ENCODE measurements at places on chromosomes 1 and 21.

DNA sequence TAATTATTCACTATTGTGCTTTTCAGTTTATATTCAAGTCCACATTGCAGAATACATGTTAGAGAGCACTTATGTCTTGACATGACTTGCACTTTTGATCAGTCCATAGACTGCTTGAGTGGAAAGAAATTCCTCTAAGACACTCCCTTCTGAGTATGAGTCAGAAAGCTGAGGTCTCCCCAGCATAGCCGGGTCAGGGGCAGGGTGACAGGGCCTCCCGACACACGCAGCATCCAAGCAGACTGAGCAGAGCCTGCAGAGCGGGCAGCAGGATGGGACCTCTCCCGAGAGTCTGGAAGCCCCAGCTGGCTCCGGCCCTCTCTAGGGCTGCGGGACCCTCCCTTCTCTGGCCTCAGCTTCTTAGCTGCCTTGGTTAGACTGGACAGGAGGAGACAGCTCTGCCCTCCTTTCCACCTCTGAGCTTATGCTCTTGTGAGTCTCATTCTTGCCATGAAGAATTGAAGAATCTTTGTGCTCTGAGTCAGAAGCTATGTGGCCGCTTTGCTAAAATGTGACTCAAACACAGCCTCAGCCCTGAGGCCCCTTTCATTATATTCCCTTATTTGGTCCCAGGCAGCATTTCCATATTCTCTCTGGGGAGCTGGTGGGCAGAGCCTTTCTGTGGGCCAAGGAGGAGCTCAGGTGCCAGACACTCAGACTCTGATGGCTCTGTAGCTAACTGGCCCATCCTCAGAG is 11.2 kb upstream of the CAPN2 start:
- DNase-seq = peak; percentile 61

DNA sequence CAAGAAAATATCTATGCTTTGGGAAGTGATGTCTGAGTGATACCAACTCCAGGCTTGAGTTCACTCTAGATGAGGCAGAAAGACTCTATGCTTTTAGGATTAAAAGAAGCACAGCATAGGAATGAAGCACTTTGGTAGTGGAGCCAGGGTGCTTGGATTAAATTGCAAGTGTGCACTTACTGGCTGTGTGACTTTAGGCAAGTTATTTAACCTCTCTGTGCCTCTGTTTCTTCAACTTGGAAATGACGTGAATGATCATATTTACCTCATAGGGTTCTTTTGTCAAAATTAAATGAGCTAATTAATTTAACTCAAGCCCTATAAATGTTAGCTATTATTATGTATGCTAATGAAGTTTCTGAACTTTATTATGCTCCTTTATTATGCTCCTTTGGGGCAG is 446.1 kb downstream of the TTLL7 start:
- DNase-seq = no peak

GRCh38 chr1:63638471-63638870 is 45.3 kb downstream of the PGM1 start:
- DNase-seq = no peak

- DNase-seq = no peak
Measured at GRCh38 chr1:46490406-46490655, 695 bp downstream of the DMBX1 start.

DNA sequence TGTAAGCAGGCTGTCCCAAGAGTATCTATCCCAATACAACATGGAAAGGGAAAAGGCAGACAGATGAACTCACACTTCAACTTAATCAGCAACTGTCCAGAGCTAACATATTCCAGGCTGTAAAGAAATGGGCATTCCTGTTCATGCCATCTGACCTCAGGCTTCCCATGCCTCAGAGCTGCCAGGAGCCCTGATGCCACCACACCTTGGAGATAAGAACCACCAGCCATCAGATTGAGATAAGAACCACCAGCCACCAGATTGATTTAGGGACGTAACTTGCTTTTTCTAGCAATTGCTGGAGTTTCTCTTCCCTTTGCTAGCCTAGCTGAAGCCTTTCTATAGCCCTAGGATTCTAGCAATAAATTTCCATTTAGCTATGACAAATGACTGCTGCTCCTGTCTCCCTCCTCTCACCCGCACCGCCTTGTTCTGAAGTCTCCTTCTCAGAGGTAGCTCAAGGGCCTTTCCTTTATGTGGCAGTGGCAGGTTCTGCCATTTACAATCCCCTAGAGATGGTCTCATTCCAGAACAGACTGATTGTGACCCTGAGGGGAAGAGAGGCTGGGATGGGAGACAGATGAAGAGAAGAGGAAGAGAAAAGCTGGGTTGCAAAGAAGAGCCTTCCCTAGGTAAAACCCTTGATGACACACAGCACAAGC is 88.0 kb upstream of the CTTNBP2NL start:
- DNase-seq = no peak

GRCh38 chr1:234373959-234374254 is 651 bp downstream of the COA6 start:
- no peak for DNase-seq

DNA sequence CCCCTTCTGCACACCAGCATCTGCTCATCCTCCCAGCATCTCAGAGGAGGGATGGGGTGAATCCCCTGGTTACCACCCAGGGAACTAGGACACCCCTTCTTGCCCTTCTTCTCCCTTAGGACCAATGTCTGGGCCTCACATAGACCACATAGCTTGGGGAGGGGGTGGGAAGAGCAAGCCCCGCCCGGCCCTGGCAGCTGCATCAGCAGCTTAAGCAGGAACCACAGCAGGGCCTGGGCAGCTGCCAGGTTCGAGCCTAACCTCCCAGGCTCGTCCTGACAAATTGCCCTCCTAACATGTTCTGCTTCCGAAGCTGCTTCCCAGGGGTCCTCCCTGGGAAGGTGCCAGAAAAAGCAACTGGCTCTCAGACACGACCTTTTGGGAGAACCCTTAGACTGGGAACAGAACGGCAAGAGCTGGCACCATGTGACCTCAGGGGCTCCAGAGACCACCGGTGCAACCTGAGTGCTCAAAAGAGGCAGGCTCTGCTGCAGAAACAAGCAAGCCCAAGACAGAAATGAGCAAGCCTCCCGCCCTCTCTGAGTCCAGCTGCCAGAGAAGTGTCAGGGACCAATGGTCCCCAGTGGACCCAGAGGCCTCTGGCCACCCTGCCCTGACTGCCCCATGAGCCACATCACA is 18.4 kb upstream of the CLSTN1 start:
- DNase-seq = no peak

DNA sequence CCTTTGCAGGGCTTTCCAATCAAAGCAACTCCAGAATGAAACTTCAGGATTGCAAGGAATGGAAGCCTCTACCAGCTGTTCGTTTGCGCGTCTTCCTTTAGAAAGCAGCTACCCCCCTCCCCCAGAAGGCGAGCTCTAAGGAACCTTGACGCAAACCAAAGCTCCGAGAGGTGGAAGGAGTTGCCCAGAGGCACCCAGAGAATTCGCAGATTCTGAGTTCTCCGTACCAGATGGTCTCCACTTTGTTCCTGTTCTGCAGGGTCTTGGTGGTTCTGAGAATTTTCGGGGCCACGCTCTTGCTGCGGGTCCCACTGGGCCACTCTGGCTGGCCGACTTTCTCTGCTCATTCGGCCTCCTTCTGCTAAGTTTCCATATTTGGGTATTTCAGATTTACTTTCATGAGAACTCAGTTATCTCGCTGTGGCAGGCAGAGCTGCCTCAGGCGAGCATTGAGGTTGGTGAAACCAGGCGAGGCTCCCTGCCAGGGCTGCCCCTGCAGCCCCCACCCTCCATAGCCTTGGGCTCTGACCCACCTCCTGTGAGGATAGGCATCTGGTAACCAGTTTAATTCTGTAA is 801 bp downstream of the TRAF5 start:
- peak; percentile 41 for DNase-seq

DNA sequence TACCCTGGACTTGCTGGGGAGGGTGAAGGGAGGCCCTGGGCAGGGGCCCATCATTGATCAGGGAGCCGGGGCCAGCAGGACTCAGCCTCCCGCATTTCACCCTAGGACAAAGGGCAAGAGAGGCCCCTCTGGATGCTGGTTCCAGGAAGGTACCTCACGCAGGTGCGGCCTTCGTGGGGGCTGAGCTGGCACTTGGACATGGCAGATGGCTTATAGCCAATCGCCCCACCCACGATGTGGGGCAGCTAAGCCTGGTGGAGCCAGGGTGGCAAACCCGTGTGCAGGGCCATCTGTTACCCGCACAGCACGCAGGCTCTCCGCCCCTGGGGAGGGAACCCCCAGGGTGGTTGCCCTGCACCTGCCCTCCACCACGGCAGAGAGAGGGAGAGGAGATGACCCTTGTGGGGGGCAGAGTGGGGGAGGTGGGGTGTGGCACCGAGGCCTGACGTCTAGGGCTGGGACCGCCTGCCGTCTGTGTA is 2.5 kb downstream of the TFF3 start:
- DNase-seq = no peak

- DNase-seq = no peak
Measured at GRCh38 chr1:212242288-212242984, 42.8 kb upstream of the PPP2R5A start.

- DNase-seq = no peak
Measured at GRCh38 chr1:6099787-6100765, 54.4 kb downstream of the KCNAB2 start.

GRCh38 chr21:42513985-42514882 is 582 bp downstream of the SLC37A1 start:
- DNase-seq = peak; percentile 54

- DNase-seq = no peak
Measured at GRCh38 chr1:117237726-117238381, 27.1 kb upstream of the VTCN1 start.

- DNase-seq = no peak
Measured at GRCh38 chr1:246418565-246419312, 88.3 kb downstream of the SMYD3 start.

DNA sequence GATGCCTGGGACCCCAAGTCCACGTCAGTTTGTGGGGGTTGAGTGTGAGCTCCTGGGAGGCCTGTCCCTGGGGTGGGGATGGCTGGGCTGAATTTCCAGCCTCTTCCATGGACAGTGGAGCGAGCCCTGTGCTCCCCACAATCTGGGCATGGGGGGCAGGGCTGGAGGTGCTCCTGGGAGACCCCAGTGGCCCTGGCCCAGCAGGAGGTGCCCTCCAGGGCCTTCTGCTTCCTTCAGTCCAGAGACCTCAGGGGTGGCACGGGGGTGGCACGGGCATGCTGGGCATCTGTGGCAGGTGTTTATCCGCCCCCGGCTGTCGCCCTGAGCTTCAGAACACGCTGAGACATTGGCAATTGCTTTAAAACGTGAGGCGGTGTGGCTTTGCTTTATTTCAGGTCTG is 40.9 kb downstream of the MORN1 start:
- DNase-seq = no peak

DNA sequence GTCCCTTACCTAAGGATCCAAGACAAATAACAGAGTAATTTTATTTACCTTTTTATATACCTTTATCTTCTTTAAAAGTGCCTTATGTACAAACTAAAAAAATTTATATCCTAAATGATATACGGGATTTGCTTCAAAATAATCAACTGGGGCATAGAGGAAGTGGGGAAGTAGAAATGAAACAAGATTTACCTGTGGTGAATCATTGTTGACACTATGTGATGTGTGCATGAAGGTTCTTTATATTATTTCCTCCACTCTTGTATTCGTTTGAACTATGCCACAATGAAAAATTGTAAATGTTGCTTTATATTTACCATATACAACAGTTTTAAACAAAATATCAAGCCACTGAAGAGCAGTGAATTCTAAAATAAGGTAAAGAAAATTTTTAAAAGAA is 13.0 kb downstream of the RGS7 start:
- DNase-seq = no peak

DNA sequence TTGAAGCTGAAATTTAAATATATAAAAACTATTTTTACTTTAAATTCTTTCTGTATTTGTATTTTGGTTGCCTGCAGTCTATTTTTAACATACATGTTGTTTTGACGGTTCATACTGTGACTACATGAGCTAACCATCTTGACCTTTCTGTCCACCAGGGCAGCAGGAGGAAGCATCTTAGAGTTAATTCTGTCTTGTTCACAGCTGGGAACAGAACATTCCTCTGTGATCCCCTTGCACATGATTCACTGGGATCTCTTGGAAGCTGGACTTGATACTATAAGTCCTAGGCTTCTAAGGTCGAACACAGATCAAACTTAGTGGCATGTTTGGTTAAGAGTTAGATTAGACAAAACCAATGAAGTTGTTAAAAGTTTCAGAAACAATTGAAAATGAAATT is 99.7 kb downstream of the NFIA start:
- no peak for DNase-seq
